ENCODE measurements at places on chromosomes 4 and X.

- DNase-seq: no peak
Measured at GRCh38 chrX:9953396-9953795, 13.8 kb upstream of the CLDN34 start.

DNA sequence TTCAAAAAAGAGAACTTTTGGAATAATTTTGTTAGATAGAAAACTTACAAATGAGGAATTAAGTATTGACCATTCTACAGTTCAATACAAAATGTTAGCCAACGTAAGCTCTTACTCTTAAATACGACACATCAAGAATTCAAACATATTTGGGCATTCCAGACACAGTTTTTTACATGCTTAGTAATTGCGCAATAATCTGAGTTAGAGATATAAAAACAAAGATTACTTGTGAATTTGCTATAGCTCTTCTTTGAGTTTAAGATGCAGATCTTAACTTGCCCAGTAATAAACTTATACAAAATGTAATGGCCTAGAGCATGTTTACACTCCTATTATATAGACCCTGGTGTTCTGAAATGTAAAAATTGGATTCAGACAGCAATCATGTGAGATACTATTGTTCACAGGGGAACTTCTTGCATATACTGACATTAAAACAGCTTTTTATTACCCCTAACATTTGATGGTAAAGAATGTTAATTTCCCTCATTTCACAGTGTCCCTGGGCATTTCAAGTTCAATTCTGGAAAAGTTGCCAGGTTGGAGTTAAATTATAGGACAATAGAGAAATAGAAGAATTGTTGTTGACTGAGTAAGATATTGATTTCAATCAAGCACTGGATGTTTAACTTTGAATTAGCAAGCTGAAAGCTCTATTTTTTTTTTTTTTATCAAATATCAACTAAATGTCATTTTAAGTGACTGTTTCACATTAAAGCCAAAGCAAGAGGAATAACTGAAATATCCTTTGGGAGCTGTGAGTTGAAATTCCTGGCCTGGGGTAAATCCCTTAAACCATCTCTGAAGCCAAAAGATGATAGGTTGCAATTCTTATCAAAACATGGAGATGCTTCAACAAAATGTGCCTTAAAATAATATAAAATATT, 910 bp downstream of the HPGDS start:
- no peak for DNase-seq

DNA sequence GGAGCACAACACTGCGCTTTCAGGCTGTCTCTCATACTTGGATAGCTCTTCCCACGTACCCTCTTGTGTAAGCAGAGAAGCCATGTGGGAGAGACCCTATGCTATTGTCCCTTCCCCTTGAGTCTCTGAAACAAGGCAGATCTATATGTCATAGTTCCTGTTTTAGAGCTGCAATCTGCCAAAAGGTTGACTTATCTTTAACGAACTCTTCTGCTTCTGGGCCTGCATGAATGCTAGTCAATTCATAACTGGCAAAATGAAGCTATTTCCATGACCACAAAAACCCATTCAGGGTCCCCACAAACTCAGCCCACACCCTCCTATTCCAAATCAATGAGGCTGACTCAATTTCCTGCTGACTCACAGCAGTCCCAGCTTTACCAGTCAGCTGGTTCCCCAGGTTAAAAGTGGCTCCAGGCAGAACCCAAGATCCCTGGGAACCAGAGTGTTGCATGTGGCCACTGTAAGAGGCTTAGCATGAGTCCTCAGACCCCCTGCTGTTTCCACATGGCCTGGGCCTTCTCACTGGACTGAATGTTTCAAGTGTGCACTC, 25.3 kb upstream of the SOD3 start:
- DNase-seq: no peak

- no peak for DNase-seq
Measured at GRCh38 chr4:4480205-4480604, 61.6 kb downstream of the STX18 start.

GRCh38 chr4:71259280-71259679, 79.5 kb upstream of the SLC4A4 start:
- no peak for DNase-seq

Data from NCI-H2029 (cell line).